ENCODE measurements at places on chromosomes 5 and 9. TPM values are rescaled to one million over a fixed set of nuclear protein-coding genes. Genes with fewer than 3 reads are reported as not detected.

DNA sequence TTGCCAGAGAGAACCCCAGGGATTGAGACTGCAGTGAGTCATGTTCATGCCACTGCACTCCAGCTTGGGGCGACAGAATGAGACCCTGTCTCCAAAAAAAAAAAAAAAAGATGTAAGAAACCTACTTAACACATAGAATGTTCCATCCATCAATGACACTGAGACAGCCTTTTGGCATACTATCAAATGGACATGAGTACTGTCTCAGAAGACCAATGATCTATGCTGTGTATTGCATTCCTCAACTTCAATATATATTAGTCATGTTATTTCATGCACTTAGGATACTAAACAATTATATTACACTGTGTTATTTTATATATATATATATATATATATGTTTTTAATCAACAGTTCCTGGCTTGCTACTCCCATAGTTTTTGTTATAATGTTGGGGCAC, 57.1 kb upstream of the ANKH start:
- no peak for DNase-seq

The SPRY4 gene
- 140 TPM for total RNA-seq

DNA sequence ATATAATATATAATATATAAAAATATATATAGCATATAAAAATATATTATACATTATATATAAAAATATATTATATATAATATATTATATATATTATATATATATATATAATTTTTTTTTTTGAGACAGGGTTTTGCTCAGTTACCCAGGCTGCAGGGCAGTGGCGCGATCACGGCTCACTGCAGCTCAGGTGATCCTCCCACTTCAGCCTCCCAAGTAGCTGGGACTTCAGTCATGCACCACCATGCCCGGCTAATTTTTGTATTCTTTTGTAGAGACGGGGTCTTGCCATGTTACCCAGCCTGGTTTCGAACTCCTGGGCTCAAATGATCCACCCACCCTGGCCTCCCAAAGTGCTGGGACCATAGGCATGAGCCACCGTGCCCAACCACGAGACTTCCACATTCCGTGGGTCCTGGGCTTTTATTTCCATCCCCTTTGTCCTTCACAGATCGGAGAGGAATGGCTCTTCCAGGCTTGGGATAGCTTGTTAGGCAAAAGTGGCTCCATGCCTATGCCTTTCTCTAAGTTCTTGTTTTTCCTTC, 62.0 kb upstream of the IER5L start:
- DNase-seq = no peak

DNA sequence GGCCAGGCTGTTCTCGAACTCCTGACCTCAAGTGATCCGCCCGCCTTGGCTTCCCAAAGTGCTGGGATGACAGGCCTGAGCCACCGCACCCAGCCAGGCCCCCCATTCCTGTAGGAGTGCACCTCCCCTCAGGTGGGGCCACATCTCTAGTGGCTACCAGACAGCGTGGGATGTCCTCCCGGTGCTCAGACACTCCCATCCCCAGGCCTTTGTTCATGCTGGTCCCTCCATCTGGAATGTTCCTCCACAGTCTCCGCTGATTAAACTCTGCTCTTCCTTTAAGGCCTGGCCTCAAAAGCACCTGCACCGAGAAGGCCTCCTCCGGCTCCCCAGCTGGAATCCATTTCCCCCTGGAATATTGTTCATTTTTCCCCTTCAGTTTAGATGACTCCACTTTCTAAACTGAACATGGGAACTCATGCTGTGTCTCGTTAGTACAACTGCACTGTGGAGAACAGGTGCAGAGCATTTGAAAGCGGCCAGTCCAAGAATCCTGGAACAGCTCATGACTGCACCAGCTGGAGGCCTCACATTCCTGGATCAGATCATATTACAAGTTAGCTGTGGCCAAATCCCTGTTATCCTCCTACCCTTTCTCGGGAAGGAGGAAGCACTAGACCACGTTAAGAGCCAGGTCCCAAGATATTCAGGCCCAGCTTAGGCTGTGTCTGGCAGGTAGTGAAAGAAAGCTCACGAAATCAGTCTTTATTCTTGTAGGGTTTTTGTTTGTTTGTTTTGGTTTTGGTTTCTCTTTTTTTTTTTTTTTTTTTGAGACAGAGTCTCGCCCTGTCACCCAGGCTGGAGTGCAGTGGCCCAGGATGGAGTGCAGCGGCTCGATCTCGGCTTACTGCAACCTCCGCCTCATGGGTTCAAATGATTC, 10.8 kb upstream of the PRRC2B start:
- DNase-seq = peak; percentile 68

- no peak for DNase-seq
Measured at GRCh38 chr5:136026636-136027035, 2.2 kb upstream of the TGFBI start.

DNA sequence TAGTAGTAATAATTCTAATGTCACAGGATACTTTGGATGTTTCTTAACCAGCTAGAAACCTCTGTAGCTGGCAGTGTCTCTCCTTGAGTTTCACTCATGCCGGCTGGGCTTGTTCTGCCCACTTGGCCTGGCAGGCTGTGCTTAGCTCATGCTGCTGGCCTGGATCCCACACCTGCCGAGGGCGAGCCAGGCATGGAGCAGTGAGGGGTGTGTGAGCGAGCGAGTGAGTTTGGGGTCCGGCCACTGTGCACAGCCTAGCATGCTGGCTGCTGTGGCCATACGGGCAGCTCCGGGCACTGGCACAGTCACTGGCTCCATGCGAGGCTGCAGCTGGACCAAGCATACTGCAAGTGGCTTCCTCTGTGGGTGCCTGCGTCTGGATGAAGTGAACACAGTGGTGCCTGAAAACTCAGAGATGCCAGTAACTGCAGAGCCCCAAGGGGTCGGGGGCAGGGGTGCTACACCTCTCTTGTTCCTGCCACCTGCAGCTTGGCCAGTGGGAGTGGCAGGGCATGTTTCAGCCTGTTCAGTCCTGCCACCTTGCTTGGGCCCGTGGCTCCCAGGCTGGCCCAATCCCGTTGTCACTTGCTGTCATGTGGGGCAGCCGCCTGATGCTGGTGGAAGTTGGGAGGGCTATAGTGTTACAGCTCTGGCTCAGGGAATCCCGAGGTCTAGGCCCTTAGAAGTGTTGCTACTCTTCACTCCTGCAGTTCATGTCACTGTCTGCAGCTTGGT, 9.9 kb downstream of the FSD1L start:
- no peak for DNase-seq

The ENTREP1 gene
- 21.1 TPM for total RNA-seq

GRCh38 chr5:36643162-36643561, 36.8 kb downstream of the SLC1A3 start:
- DNase-seq = no peak

The SLC36A3 gene
- total RNA-seq = not detected

DNA sequence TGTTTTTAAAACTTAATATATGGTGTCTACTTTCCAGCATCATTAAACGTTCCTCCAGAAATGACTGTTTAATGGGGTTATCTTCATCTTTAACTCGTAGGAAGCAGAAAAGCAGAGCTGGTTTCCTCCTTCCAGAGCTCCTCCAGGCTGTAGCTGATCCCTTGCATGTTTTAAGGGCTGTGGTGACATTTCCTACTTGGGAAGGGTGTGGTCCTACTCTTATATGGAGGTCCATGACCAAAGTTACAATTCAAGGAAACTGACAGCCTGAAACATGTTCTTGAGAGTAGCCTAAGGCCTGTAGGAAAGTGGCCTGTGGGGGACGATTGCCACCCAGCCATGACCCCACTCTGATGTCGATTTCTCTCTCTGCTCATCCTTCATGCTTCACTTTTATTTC, 297.1 kb downstream of the GADD45G start:
- no peak for DNase-seq

GRCh38 chr5:179294891-179295777, 50.1 kb downstream of the ADAMTS2 start:
- no peak for DNase-seq

DNA sequence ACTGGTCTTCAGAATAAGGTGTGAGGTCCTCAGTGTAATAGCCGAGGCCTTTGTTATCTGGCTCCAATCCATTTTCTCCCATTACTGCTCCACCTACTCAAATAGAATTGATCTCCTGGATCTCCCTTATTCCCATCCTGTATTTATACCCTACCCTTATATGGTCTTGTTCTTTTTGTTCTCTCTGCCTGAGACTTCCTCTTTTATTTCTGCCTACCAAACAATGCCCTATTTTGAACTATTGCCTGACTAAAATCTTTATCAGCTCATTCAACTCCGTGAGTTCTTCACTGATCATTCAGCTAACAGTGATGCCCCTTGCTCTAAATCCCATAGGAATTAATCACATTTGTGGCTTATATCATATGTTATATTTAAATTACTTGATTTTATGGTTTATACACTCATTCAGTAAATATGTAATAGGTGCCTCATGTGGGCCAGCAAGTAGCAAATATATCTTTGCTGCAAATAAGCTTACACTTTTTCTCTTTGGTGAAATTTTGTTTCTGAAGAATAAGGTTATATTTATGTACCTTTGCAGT, 417.5 kb upstream of the MEF2C start:
- DNase-seq = no peak

DNA sequence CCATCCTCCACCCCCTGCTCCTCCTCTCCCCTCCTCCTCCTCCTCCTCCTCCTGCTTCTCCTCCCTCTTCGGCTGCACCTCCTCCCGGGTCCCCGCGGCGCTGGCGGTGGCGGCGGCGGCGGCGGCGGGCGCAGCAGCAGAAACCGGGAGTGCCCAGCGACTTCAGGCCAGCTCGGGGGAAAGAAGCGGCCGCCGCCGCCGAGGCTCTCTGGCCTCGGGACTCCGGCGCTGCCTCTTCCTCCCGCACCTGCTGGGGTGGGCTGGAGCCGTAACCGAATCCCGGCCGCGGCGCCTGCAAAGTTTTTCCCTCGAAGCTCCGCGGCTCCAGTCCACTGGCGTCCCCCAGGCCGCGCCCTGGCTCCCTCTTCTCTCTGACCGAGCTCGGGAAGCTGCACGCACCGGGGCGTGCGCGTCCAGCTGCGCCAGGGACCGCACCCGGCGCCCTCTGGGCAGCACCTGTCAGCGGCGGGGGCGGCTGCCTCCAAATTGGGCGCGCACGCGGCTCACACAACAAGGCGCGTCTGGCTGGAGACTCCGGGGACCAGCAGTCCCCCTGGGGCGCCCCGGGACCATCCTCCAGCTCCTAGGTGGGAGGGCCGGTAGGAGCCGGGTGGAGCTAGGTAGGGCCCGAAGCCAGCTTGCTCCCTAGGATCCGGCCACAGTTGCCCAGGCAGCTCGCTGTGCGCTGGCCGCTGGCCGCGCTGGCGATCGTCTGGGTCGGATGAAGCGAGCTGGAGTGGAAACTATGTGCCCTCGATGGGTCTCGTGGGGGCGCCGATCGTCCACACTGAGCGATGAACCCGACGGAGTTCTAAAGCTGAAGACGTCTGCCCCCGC, at the start of gene MCTP1:
MCTP1 (minus strand) TSS at position 523 of the 837 bp plus-strand sequence.
- DNase-seq = peak; percentile 59

DNA sequence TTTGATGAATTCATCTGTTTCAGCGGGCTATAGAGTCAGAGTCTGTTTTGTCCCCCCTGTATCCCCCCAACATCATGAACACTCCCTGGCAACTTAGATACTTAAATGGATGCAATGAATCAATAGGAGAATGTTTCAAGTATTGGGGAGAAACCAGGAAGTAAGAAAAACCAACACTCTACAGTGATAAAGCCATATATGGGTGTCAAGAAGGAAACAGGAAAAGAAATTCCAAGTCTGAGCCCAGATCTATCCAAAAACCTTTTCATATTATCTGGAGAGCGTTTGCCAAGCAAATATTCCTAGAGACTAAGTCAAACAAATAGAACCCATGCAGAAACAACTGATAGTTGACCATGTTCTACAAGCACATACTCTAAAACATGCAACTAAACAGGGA, 2.3 kb upstream of the GNAQ start:
- DNase-seq = no peak

DNA sequence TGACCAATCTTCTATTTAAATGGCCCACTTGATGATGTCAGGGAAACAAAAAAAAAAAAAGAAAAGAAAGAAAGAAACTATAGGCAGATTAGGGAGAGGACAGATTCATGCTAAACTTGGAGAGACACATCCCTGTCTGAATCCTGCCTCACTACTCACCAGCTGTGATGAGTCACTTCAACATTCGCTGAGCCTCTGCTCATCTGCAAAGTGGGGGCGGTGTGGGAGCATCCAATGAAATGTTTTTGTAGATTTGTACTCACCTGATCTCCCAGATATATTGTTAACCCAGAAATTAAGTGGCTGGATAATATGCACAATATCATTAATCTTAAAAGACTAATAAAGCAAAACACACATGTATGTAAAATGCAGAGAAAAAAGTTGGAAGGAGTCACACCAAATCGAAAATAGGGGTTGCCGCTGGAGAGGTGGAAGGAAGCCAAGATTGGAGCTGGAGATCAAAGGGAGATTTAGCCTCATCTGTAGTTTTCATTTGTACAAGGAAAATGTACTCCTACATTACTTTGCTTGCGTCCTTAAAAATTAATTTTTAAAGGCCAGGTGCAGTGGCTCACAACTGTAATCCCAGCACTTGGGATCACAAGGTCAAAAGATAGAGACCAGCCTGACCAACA, 17.0 kb upstream of the ERGIC1 start:
- DNase-seq = no peak

The TAS2R1 gene
- not detected for total RNA-seq

The TAF11L5 gene
- not detected for total RNA-seq

The REEP2 gene
- 51.1 TPM for total RNA-seq

The QRFP gene
- total RNA-seq = not detected

DNA sequence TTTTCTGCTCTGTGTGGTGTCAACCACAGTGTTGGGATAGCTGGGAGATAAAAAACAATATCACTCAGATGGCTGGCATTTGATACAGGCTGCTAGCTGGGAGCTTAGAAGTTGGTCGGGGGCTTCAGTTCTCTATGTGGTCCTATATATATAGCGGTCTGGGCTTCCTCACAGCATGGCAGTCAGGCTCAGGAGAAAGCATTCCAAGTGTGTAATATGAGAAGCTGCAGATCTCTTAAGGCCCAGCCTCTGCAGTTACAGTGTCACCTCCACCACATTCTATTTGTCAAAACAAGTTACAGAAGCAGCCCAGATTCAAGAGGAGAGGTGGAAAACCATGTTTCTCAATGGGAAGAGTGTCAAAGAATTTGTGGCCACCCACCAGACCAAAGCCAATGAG, 108.1 kb upstream of the NIPBL start:
- no peak for DNase-seq

DNA sequence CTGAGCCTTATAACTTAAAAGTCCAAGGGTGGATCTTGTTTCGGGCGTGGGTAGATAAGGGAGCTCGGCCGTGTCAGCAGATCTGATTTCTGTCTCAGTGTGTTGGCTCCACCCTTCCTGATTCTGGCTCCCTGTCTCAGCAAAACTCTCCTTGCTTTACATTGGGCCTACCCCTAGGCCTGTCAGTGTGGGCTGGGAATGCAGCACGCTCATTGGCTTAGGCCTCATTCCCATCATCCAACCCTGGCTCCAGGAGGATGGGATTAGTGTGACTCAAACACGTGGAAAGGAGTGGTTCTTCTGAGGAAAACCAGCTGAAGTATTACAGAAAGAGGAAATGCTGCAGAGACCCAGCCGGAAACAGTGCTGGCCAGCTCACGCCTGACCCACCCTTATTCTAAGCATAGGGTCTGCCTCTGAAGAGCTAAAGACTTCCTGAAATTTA, 59.9 kb downstream of the ZFAND5 start:
- peak; percentile 47 for DNase-seq

DNA sequence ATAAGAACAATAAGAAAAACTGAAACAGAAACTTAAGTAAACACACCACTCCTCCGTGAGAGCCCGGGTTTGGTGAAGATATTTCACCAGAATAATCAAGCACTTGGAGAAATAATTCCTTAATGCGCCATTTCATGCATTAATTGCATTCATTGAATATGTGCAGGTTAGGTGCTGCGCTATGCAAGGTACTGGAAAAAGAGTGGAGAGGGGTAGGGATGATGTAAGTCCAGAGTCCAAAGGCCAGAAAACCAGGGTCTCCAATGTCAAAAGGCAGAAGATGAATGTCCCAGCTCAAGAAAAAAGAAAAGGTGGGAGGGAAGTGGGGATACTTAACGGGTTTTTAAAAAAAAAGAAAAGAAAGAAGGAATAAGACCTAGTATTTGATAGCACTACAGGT, 669 bp upstream of the ZFP37 start:
- no peak for DNase-seq

All from WTC11 (cell line).